T-helper 17 cell (primary cell): ENCODE measurements at places on chromosomes 13 and 19.

GRCh38 chr19:18760440-18761383 is 30.4 kb downstream of the COMP start:
- DNase-seq = no peak

DNA sequence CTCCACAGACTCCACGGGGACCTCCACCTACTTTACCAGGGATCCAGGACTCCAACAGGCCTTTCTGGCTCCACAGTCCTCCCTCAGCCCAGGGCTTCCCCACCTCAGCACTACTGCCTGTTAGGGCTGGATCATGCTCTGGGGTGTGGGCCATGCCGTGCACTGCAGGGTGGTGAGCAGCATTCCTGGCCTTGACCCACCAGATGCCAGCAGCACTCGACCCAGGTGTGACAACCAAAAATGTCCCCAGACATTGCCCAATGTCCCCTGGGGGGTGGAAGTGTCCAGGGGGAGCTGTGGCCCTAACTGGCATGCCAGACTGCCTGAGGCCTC is 42.0 kb downstream of the EPS15L1 start:
- DNase-seq = no peak

- DNase-seq = no peak
Observed at GRCh38 chr13:27526516-27526915, 76.2 kb upstream of the MTIF3 start.

DNA sequence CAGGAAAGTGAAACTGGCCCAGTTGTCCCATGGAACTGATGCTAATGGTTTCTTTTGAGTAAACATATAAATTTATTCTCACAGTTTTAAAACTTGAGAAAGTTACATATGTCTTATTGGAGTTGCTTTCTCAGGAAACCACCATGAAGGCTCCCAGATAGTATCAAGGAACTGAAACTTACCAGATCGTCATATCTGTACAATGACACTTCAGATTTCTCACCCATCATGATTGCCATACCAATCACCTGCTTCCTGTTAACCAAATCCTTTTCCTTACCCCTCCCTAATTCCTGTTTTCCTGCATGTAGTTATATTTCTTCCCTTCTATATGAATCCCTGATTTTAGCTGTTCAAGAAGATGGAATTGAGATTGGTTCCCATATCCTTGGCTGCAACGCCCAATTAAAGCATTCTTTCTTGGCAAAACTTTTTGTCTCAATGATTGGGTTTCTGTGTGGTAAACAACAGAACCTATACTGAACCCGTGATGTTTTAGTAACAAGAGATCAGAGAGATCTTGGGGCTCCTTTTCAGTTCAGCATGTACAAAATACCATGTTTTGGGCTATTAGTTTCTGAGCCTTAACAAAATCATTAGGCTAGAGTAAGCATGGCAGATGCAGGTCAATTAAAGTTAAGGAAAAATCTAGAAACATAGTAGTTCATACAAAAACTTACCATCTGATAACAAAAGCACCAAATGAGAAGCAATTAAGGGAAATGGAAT is 781.3 kb upstream of the MIR17HG start:
- no peak for DNase-seq

GRCh38 chr19:38880882-38881609 is 3.0 kb upstream of the RINL start:
- no peak for DNase-seq

DNA sequence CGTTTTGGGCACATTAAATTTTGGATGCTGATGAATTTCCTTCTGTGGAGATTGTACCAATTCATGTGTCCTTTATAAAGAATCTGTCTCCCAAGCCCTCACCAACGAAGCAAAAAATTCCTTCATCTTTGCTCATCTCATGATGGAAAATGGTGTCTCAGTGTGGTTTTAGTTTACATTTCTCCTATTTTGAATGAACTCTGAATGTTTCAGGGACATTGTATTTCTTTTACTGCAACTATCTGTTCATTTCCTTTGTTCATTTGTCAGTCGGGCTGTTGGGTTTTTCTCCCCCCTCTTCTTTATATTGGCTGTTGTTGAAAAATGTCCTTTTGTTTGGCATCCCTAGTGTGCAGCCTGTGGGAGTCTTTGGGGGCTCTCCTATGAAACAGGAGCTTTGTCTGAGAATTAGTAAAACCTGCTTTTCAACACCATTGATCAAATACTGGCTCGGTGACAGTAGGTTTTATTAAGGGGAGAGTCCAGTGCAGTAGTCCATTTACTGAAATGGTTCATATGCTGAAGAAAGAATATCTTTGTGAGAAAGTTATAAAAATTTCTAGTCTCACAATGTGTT is 91.3 kb upstream of the C1QTNF9B start:
- DNase-seq = no peak
